ENCODE measurements at places on chromosomes 5 and 9. TPM values are rescaled to one million over a fixed set of nuclear protein-coding genes. Genes with fewer than 3 reads are reported as not detected.

The DDX4 gene
- total RNA-seq, result not detected

DNA sequence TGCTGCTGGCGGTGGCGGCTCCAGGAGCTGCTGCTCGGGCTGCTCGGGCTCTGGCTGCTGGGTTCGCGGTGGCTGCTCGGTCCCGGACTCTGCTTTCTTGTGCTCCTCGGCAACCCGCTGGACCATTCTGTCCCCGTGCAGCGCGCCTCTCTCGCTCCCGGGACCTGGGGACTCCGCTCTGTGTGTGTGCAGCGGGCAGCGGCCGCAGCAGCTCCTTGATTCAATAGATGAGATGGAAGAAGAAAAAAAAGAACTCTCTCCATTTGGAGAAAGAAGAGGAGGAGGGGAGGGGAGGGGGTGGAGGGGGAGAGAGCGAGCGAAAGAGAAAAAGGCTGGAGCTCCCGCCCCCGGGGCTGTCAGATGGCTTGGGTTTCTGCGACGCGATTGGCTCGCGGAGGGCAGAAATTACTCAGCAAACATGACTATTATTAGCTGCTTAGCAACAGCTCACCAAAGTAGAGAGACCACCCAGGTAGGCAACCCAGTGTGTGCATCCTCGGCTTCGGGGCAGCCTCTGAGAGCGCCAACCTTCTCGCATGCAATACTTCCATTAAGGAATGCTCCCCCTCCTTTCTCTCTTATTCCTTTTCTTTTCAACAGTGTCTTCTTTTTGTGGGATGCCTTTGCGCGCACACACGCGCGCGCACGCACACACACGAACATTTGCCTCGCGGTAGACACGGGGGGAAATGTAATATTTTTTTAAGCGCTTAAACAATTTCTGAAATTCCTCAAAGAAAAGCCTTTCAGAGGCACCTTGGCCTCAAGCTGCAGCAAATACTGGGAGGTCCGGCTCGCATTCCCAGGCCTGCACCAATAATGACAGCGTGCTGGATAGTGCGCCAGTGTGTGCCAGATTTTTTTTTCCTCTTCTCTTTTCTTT lies 7.6 kb downstream of the PTCH1 start:
- H3K36me3 ChIP-seq, result peaks cover 6% of the 10 kb centered on the region
- H3K27ac ChIP-seq, result peak overlapping the region; percentile 88
- H3K4me1 ChIP-seq, result peaks cover 38% of the 10 kb centered on the region
- peak overlapping the region; percentile 82 for H3K4me3 ChIP-seq

The MTAP gene
- total RNA-seq, result 62.2 TPM

- no peak overlapping the region for H3K4me3 ChIP-seq
- H3K27me3 ChIP-seq, result no peaks in the 10 kb centered on the region
- no peak for DNase-seq
- no peak overlapping the region for H3K27ac ChIP-seq
- H3K4me1 ChIP-seq, result no peaks in the 10 kb centered on the region
Observed at GRCh38 chr5:177162379-177162778, 28.8 kb downstream of the NSD1 start.

DNA sequence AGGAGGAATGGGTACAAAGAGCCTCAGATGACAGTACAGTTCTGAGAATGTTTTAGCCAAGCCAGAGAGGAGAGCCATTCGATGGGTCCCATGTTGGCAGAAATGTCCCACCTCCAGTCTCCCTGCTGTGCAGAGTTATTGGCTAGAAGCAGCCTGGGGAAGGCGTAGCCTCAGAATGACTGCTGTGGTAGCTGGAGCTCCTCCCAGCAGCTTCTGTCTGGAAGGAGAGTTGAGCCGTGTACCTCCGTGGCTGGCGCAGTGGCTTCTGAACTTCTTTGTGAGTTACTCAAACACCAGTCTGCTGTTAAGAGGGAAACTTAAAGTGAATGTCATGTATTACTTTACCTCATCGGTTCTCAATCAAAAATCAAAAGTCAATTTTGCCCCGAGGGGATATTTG lies 193.3 kb upstream of the SNX2 start:
- H3K4me3 ChIP-seq, result no peak overlapping the region
- H3K36me3 ChIP-seq, result no peaks in the 10 kb centered on the region
- no peak overlapping the region for H3K27ac ChIP-seq
- DNase-seq, result no peak
- H3K27me3 ChIP-seq, result no peaks in the 10 kb centered on the region
- H3K4me1 ChIP-seq, result no peaks in the 10 kb centered on the region
